ENCODE measurements at places on chromosomes 12 and 14.

- DNase-seq = no peak
Observed at GRCh38 chr12:127629066-127629820, 637.7 kb upstream of the TMEM132C start.

GRCh38 chr12:54304187-54304810 is 3.5 kb upstream of the NFE2 start:
- DNase-seq = no peak

DNA sequence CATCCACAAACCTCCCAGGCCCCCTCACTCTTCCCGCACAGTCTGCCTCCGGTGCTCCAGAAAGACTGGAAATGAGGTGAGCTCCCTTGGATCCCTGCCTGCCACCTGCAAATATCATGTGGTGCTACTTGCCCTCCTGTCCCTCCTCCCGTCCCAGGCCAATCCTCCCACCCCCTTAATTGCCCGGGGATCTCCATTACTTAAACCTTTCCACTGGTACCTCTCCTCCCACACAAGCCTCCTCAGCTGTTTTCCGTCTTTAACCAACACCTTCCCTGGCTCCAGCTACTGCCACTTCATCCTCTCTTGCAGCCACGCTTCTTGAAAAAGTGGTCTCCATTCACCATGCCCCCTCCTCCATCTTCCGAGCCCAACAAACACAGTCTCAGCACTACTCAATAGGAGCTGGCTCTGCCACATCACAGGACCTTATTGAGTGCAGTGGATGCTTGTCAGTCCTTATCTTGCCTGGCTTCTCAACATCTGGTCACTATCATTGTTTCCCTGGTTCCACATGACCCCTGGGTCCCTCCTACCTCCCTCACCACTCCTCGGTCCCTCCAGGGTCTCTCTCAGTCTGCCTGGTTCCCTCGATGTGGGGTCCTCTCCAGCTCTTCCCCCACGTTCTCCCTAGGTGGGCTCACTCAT is 11.5 kb downstream of the FAIM2 start:
- no peak for DNase-seq

- DNase-seq = no peak
Observed at GRCh38 chr12:77845831-77846230, 15.1 kb downstream of the NAV3 start.

All from hippocampal formation (tissue), 2 donors.